ENCODE measurements at places on chromosomes 2 and 18.

- DNase-seq, result no peak
Measured at GRCh38 chr18:58058720-58059119, 14.7 kb downstream of the NEDD4L start.

- DNase-seq, result peak; percentile 28
Measured at GRCh38 chr2:241863536-241863954, 4.9 kb upstream of the PDCD1 start.

GRCh38 chr2:232714969-232715368, 17.8 kb downstream of the GIGYF2 start:
- DNase-seq, result peak; percentile 10

- DNase-seq, result no peak
Measured at GRCh38 chr2:101733257-101733993, 35.9 kb downstream of the MAP4K4 start.

- DNase-seq, result no peak
Measured at GRCh38 chr18:47981320-47981719, 50.9 kb upstream of the SMAD2 start.

DNA sequence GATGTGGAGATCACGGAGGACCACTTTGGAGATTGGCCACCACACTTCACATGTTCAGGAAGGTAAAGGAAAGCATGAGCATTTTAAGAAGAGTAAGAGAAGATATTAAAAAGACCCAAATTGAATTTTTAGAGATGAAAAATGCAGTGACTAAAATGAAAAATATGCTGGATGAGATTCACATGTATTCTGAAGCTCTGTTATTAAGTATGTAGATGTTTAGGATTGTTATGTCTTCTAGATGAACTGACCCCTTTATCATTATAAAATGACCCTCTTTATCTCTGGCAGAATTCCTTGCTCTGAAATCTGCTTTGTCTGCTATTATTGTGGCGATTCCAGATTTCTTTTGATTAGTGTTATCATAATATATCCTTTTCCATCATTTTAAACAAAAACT, 36.0 kb upstream of the DYNC2LI1 start:
- DNase-seq, result no peak

DNA sequence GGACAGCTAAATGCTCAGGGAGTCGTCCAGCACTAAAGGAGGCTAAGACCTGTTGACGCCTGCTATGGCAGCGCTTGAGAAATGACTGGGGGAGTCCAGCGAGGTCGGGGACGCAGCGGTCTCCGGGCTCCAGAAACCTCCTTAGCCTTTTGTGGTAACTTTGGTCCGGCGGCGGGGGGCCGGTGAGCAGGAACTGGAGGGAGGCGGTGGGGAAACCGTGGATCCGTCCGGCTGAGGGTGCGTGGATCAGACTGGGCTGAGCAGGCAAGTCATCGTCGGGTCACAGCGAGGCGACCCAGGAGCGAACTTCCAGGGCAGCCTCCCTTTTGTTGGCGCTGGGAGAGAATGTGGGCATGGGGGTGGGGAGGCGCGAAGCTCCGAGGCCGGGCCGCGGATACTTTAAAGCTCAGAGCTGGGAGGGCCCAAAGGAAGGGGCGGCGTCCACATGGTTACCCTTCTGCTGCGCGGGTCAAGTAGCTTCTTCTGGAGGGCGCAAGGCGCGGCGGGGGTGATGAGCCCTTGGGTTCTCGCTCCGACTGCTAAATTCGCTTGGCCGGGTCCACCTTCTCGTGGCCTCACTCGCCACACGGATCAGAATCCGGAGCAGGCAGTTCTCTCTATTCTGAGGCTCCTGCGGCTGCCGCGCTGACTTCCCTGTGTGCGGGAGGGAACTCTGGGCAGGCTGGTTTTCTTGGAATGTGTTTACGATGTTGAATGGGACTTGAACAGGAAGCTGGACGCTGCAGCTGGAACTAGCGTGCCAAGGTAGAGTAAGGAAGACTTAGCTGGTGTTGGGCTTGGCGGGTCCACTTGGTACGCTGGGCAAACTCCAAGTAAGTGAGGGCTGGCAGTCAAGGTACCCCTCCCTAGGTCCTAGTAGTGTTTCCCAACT, 920 bp downstream of the GULP1 start:
- DNase-seq, result peak; percentile 70

Data from fibroblast of skin of right quadriceps (primary cell).